ENCODE measurements at places on chromosomes 12 and 14.

DNA sequence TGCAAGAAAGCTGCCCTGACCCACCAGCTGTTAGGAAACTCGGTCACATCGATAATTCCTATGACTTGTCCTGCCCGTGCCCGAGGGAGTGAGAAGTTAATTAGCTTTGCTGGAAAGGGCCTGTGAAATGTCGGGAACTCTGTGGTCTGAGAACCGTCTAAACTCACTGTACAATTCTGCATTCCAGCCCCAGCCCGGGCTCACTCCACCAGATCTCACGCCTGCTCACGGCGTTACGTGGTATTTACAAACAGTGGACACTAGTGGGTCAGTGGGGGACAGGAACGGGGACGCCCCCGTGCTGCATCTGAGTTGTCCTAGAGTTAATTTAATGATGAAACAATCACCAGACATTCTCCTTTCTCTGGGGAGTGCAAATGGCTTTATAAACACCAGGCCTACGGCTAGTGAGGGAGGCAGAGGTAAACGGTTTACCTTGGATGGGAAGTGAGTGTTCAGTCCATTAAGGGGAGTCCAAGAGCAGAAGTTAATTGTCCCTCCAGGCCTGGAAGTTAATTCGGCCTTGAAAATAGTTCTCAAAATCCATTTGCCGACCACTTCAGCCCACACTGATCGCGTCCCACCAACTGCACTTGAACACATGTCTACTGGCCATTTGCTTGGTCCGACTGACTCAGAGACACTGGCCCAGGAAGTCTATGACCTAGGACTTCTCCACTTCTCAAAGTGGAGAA is 93.5 kb upstream of the MED13L start:
- peak; percentile 88 for DNase-seq

GRCh38 chr12:89082370-89082753 is 269.9 kb downstream of the DUSP6 start:
- no peak for DNase-seq

DNA sequence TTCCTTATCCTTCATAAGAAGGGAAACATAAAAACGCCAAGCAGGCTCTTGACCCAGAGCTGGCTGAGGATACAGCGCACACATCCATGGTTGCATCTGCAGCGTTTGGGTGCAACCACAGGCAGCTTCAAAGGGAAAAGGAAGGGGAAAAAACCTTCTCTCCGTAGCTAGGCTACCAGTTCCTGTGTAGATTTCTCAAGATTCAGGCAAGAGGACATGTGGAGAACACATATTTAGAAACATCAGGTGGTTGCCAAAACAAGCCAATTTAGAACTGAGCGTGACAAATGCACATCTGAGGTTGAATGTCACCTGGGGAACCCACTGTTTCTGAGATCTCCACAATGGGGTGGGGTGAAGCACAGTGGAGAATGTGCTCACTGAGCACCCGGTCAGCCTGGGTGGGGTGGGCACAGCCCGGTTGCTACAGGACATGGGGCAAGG is 78.3 kb upstream of the BDKRB2 start:
- no peak for DNase-seq

DNA sequence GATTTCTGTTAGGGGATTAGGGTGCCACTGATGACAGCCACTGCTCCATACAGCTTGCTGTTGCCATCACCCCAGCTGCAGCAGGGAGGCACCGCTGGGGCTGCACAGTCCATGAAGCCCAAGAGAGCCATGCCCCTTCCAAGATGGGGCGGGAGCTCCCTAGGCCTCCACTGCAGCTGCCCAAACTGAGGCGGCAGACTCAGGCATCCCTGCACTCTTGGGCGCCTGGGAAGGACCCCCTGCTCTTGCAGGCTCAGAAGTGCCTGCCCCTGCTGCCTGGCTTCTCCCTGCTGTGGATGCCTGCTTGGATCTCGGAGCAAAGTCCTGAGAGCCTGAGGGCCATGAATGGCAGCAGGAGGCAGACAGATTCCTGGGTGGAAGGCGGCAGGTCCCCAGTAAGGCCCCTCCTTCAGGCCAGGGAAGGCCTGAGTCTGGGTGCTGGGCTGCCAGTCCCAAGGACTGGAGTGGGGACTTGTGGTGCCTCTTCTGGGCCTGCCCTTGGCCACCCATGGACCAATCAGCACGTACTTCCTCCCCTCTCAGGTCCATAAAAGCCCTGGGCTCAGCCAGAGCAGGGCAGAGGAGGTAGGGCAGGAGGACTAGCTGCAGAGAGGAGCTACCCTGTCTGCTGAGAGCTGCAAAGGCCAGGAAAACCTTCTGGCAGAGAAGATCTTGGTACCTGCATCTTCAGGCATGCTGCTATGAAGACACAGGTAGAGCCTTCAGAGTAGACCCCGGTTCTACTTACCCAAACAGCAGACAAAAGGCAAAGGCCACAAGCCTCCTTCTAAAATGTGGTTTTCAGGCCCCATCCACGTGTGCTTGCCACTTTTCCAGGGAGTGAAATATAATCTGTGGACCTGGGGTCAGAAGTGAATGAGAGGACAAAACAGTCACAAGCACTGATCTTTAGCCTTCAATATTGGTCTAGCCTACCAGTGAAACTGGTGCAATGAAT is 30.0 kb upstream of the STK38L start:
- DNase-seq, result no peak

- no peak for DNase-seq
Measured at GRCh38 chr14:79971330-79971729, 240.0 kb downstream of the DIO2 start.

- DNase-seq, result no peak
Measured at GRCh38 chr12:49787672-49788071, 40.5 kb downstream of the NCKAP5L start.

DNA sequence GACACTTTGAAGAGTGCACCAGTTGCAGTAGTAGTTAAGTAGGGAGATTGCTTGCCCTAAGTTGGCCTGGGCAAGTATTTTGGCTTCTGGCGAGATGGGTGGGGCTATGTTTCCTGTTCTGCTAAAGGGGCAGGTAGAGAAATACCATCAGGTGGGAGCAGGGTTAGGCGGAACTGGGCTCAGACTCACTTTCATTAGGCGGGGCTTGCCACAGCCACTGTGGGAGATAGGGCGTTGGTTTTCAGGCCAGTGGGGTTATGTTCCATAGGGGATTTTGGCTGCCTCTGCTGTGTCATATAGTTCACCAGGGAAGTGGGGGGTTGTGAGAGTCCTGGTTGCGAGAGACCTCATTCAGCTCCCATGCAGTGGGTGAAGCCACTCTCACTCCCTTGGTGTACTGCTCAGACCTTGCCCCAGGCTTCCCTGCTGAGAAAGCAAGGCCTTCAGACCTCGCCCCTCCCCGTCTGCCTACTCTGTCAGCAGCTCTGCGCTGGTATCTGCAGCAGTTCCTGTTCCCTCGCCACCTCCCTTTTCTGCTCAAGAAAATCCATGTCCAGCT is 43.3 kb downstream of the AEBP2 start:
- DNase-seq, result no peak

- no peak for DNase-seq
Measured at GRCh38 chr14:56300495-56300894, 182.3 kb downstream of the PELI2 start.

- no peak for DNase-seq
Measured at GRCh38 chr12:28622406-28622805, 432.1 kb downstream of the CCDC91 start.

Measured in trophoblast cell (in vitro differentiated cells and primary cell).